ENCODE measurements at places on chromosomes 7 and 10. TPM values are rescaled to one million over a fixed set of nuclear protein-coding genes. Genes with fewer than 3 reads are reported as not detected.

The ANTXRL gene
- not detected for total RNA-seq

The SEMA3D gene
- total RNA-seq = not detected

The SORCS1 gene
- total RNA-seq = not detected

The AKR1C8 gene
- not detected for total RNA-seq

The COL13A1 gene
- total RNA-seq = not detected

The CYP2C19 gene
- total RNA-seq = under 0.01 TPM

The SERPINE1 gene
- total RNA-seq = 183 TPM

The ZNF239 gene
- 4.4 TPM for total RNA-seq

The EPO gene
- total RNA-seq = 0.39 TPM

The SLC13A4 gene
- not detected for total RNA-seq

The AGAP6 gene
- 2.7 TPM for total RNA-seq

The GIMAP7 gene
- total RNA-seq = not detected

The NAT16 gene
- total RNA-seq = not detected

The NRG3 gene
- total RNA-seq = 0.22 TPM

The WNT8B gene
- total RNA-seq = not detected

The KCND2 gene
- not detected for total RNA-seq

The ZNF212 gene
- total RNA-seq = 8.7 TPM

The BZW2 gene
- total RNA-seq = 162 TPM

The LSM5 gene
- 14.1 TPM for total RNA-seq

The ASZ1 gene
- not detected for total RNA-seq

The PRRT4 gene
- 0.98 TPM for total RNA-seq

The MOGAT3 gene
- total RNA-seq = not detected

The CHPF2 gene
- 94.6 TPM for total RNA-seq

All from placental epithelial cell (primary cell).